Bone marrow (tissue), 2 donors: ENCODE measurements at places on chromosomes 16 and 17.

GRCh38 chr17:41256291-41256685, 1.1 kb downstream of the KRTAP9-9 start:
- no peak for DNase-seq

DNA sequence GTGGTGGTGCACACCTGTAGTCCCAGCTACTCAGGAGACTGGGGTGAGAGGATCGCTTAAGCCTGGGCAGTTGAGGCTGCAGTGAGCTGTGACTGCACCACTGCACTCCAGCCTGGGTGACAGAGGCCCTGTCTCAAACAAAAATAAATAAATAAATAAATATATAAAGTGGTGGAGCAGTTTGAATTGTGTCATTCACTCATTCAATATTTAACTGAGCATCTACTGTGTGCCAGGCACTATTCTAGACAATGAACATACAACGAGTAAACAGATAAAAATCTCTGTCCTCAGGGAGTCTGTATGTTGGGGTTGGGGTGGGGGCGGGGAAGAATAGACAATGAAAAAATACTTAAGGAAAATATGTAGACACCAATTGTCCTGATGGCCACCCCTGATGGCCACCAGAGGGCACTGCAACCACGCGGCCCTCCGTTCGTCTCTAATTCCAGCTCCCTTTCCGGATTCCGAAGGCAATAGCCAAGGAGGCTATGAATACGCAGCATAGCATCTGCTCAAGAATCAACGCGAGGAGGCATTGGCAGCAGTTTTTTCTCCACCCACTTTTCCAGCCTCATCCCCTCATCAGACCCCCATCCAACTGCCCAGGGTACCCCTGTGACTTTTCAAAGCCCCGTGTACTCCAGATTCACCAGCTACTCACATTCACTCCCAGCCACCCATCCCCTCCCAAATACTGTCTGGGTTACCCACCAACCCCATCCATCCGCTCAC, 21.4 kb downstream of the QPRT start:
- peak; percentile 27 for DNase-seq

DNA sequence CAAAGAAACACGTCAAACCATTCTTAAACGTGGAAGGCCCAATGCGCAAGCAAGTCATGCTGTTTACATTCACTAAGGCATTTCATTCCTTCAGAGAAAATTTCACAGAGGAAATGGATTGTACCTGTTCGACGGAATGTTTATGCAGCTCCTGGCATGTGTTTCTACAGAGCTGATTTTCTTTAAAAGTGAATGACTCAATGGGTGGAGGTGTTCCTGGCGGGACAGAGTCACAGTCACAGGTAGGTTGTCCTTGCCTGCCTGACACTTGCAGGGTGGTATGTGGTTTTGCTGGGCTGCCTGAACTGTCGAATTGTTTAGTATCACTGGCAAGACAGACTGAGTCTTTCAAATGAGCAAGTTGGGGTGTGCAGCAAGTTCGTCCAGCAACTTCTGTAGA, 11.6 kb downstream of the PALB2 start:
- no peak for DNase-seq

DNA sequence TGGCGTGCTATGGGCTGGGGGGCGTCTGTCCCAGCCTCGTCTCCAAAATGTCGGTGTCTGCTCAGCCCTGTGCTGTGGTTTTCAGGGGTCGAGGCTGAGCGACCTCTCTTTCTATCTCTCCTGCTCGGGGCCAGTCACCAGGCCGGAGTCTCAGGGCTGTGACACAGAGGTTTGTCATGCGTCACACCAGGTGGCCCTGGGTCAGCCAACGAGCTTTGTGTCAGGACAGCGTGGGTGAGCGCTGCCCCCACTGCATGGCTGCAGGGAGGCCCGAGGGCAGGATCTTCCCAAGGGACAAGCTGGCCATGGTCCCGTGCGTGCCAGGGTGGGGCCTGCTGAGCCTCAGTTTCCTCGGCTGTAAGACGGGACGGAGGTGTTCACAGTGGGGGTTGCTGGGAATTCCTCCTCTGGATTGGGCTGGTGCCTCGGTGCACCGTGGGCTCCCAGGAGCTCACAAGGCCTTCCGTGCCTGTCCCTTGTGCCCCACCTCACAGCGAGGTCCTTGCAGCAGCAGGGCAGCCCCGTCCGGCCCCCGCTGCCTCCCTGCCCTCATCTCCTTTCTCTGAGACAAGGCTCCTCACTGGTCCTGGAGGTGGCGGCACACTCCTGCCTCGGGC, 50.5 kb downstream of the CBFA2T3 start:
- no peak for DNase-seq

GRCh38 chr17:40068129-40068581, 5.4 kb downstream of the THRA start:
- DNase-seq: no peak

DNA sequence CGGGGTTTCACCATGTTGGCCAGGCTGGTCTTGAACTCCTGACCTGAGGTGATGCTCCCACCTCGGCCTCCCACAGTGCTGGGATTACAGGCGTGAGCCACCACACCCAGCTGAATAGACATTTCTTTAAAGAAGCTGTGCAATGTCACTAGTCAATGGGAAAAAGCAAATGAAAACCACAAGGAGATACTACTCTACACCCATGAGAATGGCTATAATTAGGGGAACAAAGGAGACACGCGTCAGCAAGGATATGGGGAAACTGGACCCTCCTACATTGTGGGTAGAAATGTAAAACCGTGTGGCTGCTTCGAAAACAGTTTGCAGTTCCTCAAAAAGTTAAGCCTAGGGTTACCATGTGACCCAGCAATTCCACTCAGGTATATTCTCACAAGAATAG, 103.4 kb downstream of the VPS53 start:
- DNase-seq: no peak

DNA sequence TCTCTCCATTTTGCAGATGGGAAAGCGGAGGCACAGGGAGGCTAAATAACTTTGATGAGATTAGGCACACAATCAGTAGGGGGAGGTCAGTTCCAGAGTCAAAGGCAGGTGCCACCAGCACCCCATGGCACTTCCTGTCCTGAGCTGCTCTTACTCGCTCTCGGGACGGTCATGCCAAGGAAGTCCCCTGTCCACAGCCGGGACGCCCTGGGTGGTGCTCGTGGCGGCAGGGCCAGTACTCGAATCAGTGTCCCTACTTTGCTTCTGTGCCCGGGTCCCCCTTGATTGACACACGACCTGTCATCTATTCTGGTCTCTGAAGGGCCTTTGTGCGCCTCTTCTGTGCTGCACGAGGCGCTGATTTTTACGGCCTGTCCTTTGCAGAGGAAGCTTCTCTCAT, 31.3 kb downstream of the IRF8 start:
- DNase-seq: no peak

- no peak for DNase-seq
Measured at GRCh38 chr16:10852948-10853347, 24.1 kb upstream of the CIITA start.

- DNase-seq: no peak
Measured at GRCh38 chr17:83005639-83006038, 73.8 kb upstream of the METRNL start.
